Stimulated activated CD8-positive, alpha-beta memory T cell treated with anti-CD3 and anti-CD28 coated beads, Interleukin-7, amount 100 ng/mL, for 4 hours (primary cell): ENCODE measurements at places on chromosomes 13 and 19.

- no peak for DNase-seq
Measured at GRCh38 chr13:114112231-114112825, 20.1 kb downstream of the RASA3 start.

DNA sequence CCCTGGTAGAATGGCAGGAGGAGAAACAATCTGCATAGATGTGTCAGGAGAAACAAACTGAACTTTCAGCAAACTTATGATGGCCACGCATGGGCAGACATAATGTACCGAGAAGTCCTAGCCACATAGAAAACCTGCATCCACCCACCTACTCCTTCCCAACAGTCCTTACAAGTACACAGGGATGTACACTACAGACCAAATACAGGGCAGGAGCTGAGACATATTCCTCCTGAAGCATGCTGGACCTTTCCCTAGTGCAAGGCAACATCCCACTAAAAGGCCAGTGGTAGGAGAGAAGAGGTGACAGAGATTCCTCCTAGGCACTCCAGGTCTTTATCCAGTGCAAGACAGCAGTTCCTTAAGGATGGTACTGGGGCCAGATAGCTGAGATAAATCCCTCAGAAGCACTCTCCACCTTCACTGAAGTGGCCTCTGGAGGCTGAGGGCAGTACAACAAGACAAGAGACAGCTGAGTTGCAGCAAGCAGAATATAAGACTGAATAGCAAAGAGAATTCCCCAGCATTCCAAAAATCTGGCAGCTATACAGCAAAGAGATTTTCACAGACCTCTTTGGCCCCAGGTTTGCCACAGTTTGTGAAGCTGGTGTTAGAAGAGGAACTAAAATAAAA, 18.3 kb downstream of the VWA8 start:
- no peak for DNase-seq

GRCh38 chr19:7678971-7679751, 1.5 kb upstream of the TRAPPC5 start:
- DNase-seq, result peak; percentile 63

GRCh38 chr13:114142640-114143490, 10.4 kb upstream of the RASA3 start:
- peak; percentile 64 for DNase-seq

- DNase-seq, result no peak
Measured at GRCh38 chr19:55358943-55359908, 3.8 kb downstream of the GARIN5B start.
